ENCODE measurements at places on chromosomes 6 and 20.

- H3K4me1 ChIP-seq = peaks cover 11% of the 10 kb centered on the region
- H3K27me3 ChIP-seq = peaks cover 12% of the 10 kb centered on the region
- H3K36me3 ChIP-seq = no peaks in the 10 kb centered on the region
Observed at GRCh38 chr6:168196385-168196860, 117.4 kb upstream of the FRMD1 start.

DNA sequence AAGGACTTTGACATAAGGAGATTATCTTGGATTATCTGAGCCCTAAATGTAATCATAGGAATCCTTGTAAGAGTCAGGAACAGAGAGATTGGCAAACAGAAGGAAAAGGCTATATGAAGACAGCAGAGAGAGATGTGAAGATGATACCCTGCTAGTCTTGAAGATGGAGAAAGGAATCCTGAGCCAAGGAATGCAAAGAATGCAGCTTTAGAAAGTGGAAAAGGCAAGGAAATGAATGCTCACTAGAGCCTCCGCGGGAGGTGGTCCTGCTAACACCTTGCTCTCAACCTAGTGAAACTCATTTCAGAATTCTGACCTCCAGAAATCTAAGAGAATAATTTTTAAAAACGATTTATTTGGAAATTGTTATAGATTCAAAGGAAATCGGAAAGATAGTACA is 117.1 kb downstream of the TBXT start:
- peaks cover 3% of the 10 kb centered on the region for H3K4me1 ChIP-seq
- no peak for DNase-seq
- no peak overlapping the region for H3K4me3 ChIP-seq
- H3K27ac ChIP-seq = no peak overlapping the region

DNA sequence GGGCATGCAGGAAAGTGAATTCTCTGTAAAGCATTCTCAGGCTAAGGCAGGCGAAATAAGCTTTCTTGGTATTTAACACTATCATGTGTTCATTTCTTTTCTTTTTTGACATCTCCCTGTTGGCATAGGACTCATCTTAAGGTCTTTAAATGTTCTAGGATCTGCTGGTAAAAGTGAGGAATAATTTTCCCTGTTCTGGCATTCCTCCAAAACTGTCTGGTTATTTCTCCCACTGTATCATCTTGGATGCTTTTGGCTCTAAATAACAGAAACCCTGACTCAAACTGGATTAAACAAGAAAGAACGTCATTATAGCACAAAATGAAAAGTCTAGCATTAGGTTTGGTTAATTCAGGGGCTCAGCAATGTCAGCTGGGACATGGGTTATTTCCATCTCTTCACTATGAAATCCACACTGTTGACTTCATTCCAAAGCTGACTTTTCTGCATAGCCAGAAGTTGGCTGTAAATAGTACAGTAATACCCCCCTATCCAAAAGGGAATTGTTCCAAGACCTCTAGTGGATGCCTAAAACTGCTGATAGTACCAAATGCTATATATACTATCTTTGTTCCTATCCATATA is 37.9 kb upstream of the SNAP25 start:
- H3K36me3 ChIP-seq = no peaks in the 10 kb centered on the region
- no peaks in the 10 kb centered on the region for H3K4me1 ChIP-seq
- H3K4me3 ChIP-seq = no peak overlapping the region
- H3K27me3 ChIP-seq = no peaks in the 10 kb centered on the region
- H3K27ac ChIP-seq = no peak overlapping the region

DNA sequence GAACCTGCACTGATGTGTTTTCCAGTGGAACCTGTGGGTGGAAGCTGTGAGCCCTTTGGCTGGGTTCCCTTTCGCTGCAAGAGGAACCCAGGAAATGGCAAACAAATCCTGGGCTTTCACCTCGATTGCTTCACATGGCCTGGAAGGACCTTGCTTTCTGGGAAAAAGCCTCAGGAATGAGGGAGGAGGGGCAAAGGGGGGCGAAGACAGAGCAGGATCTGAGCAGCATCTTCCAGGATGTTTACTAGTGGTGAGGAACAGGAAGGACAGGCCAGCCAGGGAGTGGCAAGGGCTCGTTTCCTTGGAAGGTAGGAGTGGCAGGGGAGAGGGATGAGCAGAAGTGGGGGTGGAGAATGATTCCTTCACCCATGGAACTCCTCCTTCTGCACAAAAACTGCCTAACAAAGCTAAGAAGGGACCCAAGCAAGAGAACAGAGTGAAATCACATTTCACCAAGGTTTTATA is 5.9 kb downstream of the SLC2A10 start:
- peak; percentile 30 for DNase-seq
- H3K4me1 ChIP-seq = peaks cover 32% of the 10 kb centered on the region
- H3K27ac ChIP-seq = peak overlapping the region; percentile 58
- no peak overlapping the region for H3K4me3 ChIP-seq

DNA sequence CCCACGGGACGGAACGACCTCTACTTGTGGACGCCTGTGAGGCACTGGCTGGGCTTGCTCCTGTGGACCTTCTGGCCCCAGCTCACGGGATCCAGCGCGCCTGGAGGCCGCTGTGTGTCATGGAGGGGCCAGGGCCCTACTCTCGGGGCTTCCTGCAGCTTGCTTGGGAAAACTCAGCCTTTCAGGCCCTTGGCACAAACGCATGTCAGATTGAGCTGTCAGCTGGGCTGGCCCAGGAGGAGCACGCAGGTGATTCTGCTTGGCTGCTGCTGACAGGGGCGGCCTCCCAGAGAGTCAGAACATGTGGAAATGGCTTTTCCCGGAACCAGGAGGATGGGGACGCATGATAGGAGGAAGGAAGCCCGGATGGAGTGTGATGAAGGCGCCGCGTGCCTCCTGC is 39.7 kb downstream of the TMEM181 start:
- peaks cover 30% of the 10 kb centered on the region for H3K36me3 ChIP-seq
- H3K4me3 ChIP-seq = no peak overlapping the region
- H3K4me1 ChIP-seq = no peaks in the 10 kb centered on the region
- H3K27ac ChIP-seq = no peak overlapping the region
- DNase-seq = no peak

DNA sequence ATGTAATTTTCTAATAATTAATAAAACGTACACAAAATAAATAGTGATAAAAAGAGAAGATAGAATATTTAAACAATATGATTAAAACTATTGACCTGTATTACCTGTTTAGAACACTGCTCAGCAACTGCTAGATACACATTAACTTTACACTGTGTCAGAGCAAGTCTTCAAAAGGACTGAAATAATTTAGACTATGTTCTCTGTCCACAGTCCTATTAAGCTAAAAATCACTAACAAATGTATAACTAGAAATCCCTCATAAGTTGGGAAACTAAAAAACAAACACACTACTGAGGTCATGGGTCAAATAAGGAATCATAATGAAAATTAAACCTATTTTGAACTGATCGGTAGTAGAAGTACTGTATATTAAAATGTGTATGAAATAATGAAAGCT is 181.7 kb downstream of the QKI start:
- H3K27me3 ChIP-seq = peaks cover 5% of the 10 kb centered on the region
- no peak overlapping the region for H3K4me3 ChIP-seq
- H3K36me3 ChIP-seq = peaks cover 10% of the 10 kb centered on the region
- no peak for DNase-seq
- no peak overlapping the region for H3K27ac ChIP-seq
- no peaks in the 10 kb centered on the region for H3K4me1 ChIP-seq

- peaks cover 26% of the 10 kb centered on the region for H3K4me1 ChIP-seq
- H3K36me3 ChIP-seq = peaks cover 2% of the 10 kb centered on the region
- no peak overlapping the region for H3K4me3 ChIP-seq
- H3K27me3 ChIP-seq = peaks cover 2% of the 10 kb centered on the region
- no peak for DNase-seq
Observed at GRCh38 chr20:38859070-38859690, 53.7 kb downstream of the PPP1R16B start.

DNA sequence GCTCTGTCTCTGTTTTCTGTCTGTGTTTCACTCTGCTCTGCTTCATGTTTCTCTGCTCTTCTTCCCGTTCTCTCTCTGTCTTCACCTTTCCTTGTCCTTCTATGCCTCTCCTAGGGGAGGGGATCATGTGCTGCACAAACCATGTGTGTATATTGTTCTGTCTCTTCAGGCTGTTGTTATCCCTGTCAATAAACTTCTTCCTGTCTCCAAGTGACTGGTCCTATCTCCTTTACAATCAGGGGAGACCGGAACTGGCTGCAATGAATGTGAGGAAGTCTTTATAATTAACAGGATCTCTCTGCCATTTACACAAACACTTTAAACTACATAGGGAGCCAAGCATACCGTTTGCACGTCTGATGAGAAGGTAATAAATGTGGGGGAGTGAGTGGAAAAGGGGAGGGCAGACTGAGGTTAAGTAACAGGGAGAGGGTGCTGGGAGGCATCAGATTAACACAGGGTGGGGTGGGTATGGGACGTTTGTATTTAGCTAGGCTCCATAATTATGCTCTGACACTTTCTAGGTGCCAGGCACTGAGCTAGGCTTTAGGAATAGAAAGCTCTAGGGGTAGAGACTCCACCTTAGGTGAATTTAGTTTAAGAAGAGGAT is 626.1 kb downstream of the DHX35 start:
- peaks cover 36% of the 10 kb centered on the region for H3K4me1 ChIP-seq
- DNase-seq = peak; percentile 37
- H3K27me3 ChIP-seq = peaks cover 3% of the 10 kb centered on the region
- H3K4me3 ChIP-seq = peak overlapping the region; percentile 23

- peak overlapping the region; percentile 59 for H3K27ac ChIP-seq
- no peak overlapping the region for H3K4me3 ChIP-seq
- peaks cover 14% of the 10 kb centered on the region for H3K4me1 ChIP-seq
- DNase-seq = no peak
Observed at GRCh38 chr6:34586327-34587040, 30.4 kb upstream of the SPDEF start.

DNA sequence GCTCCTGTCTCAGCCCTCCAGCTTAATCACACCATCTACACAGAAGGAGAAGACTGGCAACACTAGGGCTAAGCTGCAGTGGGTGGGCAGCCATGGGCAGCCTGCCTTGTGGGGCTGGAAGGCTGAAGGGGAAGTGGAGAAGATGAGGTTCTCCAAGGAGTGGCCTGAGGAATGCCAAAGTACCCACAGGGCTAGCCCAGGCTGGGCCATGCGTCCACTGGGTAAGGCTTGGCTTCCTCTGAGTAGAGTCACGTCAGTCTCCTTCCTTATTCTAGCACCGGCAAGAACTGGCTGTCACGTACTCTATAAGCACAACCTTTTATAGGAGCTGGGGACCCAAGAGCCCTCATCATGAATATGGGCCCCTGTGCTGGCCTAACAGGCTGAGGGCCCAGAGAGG is 110.6 kb upstream of the SIRPA start:
- H3K27ac ChIP-seq = no peak overlapping the region
- H3K4me3 ChIP-seq = no peak overlapping the region
- peaks cover 10% of the 10 kb centered on the region for H3K36me3 ChIP-seq

DNA sequence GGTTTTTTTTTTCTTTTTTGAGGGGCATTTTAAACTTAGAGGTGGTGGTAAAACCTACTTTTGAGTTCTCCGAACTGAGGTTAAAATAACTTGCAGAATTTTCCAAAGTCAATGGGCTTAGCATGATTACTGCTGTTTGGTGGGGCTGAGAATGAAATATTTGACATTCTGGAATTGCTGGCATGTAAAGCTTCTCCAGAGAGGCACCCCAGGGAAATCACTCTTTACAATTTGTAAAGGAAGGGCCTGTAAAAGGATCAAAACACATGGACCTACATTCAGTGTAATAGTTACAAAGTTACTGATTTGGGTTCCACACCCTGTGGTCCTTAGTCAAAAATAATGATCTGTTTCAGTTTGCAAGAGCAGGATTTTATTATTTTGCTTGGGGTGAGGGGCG is 5.5 kb downstream of the FAM217B start:
- H3K4me1 ChIP-seq = peaks cover 4% of the 10 kb centered on the region
- peaks cover under 1% of the 10 kb centered on the region for H3K27me3 ChIP-seq
- no peak overlapping the region for H3K27ac ChIP-seq
- DNase-seq = no peak
- no peak overlapping the region for H3K4me3 ChIP-seq

DNA sequence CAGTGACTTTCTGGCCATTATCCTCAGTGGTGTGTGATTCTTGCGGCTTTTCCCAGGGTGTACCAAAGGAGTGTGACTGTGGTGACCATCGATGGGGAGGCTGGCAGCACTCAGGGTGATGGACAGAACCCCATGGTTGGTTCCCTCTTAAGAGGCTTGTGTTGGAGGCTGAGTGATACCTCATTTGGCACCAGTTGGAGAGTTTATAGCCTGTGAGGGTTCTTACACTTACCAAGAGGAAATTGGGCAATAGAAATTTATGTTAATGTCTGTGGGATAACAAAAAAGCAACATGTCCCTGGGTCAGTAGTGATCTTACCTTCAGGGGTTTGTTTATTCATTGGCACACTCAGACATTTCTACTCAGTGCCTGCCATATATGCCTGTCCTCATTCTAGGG is 37.2 kb downstream of the DAAM2 start:
- no peak overlapping the region for H3K4me3 ChIP-seq
- peaks cover 2% of the 10 kb centered on the region for H3K27me3 ChIP-seq
- peaks cover 9% of the 10 kb centered on the region for H3K4me1 ChIP-seq
- H3K36me3 ChIP-seq = no peaks in the 10 kb centered on the region
- no peak overlapping the region for H3K27ac ChIP-seq

- H3K4me1 ChIP-seq = peaks cover 12% of the 10 kb centered on the region
- H3K27me3 ChIP-seq = no peaks in the 10 kb centered on the region
- no peak for DNase-seq
- H3K27ac ChIP-seq = no peak overlapping the region
- no peak overlapping the region for H3K4me3 ChIP-seq
Observed at GRCh38 chr6:118869350-118869749, 24.6 kb upstream of the ASF1A start.

DNA sequence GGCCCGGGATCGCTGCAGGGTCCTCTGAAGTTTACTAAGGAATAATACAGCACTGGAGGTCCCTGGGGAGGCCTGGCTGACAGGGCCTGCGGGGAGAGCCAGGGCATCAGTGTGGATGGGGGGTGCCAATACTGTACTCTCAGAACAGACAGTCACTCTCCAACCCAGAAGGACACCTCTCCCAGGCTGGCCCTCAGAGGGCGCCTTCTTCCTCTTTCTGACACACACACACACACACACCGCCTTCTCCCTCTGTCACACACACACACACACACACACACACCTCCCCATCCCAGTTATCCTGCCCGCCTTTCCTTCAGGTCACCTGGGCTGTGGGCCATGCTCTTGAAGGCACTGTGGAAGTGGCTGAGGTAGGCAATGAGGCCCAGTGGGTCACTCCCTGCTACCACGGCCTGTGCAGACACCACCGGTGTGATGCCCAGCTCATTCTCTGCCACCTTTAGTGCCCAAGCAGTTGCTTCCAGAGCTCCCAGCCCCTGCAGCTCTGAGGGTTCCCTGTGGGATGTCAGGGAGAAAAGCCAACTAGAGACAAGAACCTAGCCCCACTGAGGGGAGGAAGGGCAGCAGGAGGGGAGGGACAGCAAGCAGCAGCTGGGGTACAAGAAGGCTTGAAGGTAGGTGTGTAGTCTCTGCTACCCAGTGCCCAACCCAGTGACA is 7.5 kb downstream of the SMPD2 start:
- no peak for DNase-seq
- no peaks in the 10 kb centered on the region for H3K4me1 ChIP-seq
- peaks cover 17% of the 10 kb centered on the region for H3K36me3 ChIP-seq

- no peak overlapping the region for H3K4me3 ChIP-seq
- H3K27ac ChIP-seq = no peak overlapping the region
- DNase-seq = no peak
- H3K4me1 ChIP-seq = no peaks in the 10 kb centered on the region
Observed at GRCh38 chr6:134379076-134379475, 61.2 kb upstream of the SGK1 start.
